ENCODE measurements at places on chromosomes 2 and 18.

GRCh38 chr18:28004606-28005005 lies 172.3 kb downstream of the CDH2 start:
- DNase-seq: no peak

GRCh38 chr2:8000870-8001269 lies 681.0 kb upstream of the ID2 start:
- no peak for DNase-seq

DNA sequence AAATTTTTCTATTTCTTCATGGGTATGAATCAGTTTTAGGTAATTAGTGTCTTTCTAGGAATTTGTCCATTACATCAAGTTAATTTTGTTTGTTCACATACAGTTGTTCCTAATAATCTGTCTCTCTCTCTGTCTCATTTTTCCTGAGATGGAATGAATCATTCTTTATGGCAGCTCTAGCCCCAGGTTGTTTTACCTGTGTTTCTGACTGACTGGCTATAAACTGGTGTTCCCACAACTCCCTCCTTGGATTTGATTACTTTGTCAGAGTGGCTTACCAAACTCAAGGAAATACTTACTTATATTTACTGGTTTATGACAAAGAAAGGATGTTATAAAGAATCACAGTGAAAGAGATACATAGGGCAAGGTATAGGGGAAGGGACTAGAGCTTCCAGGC lies 15.1 kb downstream of the ADNP2 start:
- DNase-seq: no peak

GRCh38 chr2:237446338-237446665 lies 32.3 kb upstream of the COL6A3 start:
- no peak for DNase-seq

GRCh38 chr18:31632356-31632755 lies 40.7 kb downstream of the TTR start:
- no peak for DNase-seq

DNA sequence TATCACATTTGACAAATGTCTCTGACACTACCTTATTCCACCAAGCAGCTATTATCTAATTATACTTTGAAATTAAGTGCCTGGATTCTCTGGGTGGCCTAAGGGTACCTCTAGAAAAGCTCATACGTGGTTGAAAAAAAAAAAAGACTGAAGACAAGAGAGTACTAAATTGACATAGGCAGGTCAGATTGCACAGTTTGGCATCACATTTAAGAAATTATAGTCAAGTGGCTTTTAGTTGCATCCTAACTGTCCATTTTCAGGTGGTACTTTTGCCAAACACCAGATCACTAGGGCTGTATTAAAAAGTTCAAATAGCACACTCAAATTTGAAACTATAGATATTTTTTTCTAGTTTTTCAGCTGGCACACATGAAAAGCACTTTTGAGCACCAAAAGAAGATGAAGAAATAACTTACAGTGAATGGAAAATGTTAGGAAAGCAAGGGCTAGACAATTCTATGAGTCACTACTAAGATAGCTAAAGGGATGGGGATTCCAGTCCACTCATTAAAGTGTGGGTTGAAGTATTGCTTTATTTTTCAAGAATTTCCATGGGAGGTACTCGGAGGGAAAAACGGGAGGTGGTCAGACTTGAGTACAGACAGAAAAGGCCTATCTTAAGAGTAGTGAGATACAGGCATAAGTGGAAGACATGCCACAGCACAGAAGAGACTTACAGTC lies 106.5 kb upstream of the COL5A2 start:
- DNase-seq: no peak

- DNase-seq: no peak
These were observed 42.3 kb downstream of the FSIP2 start for GRCh38 chr2:185780890-185781289.

DNA sequence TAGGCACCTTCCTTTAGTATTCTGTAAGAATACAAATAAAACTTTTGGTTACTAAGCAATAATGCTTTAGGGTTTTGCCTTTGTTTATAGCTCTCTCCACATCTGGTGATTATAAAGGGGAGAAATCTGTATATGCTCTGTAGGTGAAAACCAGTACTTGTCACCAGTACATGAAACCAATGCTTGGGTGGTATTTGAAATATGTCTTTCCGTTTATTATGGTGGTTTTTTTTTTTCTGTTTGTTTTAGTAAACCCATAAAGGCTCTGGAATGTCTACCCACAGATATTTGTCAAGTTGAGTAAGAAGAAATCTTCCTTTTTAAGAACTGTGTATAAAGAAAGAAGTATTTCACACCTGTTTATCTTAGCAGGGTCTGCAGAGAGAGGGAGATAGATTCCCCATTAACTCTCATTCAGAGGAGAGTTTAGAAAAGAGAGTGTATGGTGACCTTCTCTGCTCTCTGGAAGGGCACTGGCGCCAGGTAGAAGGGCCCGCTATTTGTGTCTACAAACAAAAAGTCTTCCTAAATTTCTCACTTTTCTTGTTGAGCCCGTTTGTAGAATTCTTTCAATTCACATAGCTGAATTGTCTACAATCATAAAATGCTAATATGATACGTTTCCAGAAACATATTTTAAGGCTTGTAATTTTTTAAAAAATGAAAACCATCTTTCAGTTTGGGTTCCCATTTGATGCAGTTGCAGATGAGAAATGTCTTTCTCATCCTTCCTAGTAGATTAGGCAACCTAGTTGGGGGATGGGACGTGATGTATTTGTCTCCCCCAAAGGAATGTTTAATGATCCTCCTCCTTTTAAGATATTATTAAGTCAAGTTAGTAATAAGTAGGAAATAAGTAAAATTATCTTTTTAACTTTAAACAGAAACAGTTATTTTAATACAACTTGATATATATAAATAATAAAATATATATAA lies 33.9 kb downstream of the MAP3K20 start:
- DNase-seq: no peak

DNA sequence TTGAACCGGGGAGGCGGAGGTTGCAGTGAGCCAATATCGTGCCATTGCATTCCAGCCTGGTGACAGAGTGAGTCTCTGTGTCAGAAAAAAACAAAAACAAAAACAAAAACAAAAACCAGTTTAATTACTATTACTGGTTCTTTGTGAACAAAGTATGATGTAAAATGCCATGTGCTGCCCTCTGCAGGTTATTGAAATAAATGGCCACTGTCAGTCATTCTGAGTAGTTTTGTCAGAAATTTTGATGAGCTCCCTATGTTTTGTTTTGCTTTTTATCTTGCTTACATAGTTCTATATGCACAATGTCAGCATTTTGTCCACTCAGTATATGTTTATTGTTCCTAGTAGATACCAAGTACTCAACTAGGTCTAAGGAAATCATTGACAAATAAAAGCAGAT lies 423.6 kb upstream of the CHST9 start:
- no peak for DNase-seq

DNA sequence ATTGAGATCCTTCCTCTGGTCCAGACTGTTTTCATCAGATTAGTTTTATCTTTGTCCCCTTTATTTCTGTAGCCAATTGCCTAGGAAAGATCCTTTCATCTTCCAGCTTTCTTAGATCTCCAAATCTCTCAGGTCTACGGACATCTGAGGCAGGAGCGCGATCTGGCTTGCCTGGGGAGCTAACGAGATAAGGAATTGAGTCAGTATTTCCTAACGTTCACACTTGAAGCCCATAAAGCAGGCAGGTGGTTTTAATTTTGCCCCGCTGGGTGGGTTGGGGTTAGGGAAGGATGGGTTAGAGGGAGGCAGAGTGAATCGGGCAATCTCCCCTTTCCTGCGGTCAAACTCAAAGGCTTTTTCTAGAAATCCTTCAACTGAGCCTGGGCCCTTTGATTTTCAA lies 727 bp upstream of the TTLL4 start:
- no peak for DNase-seq

GRCh38 chr2:60118061-60118460 lies 435.4 kb downstream of the BCL11A start:
- no peak for DNase-seq

DNA sequence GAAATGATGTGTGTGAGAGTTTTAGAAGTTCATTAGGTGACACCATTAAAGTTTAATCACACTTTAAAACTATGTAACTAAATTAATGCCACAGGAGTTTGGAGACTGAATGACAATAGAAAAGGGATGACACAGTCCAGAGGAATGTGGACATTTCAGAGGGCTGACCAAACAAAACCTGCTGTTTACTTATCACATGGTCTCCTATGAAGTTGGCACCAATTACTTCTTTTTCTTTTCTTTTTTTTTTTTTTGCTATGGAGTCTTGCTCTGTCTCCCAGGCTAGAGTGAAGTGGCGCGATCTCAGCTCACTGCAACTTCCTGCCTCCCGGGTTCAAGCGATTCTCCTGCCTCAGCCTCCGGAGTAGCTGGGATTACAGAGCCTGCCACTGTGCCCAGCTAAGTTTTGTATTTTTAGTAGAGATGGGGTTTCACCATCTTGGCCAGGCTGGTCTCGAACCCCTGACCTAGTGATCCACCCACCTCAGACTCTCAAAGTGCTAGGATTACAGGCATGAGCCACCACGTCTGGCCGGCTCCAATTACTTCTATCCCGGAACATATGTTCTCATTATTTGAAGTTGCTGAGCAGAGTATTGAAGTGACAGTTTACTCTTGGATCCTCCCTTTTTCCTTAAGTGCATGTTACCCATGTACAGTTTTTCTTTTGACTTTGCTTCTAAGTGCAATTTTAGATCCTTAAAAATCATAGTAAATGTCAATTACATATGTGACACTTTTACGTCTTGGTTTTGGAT lies 4.3 kb downstream of the AGPS start:
- DNase-seq: no peak

DNA sequence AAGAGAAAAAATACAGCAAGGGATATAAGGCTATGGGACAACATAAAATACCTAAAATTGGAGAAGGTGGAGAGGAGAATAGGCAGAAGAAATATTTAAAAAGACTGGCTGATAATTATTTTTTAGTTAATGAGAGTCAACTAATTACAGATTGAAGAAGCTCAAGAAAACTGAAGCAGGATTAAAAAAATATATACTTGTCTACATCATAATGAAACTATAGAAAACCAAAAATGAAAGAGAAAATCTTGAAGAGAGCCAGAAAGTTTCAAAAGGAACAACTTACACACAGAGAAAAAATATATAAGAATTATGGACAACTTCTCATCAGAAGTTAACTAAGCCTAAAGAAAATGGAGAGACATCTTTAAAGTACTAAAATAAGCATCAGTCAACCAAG lies 62.9 kb upstream of the APCDD1 start:
- DNase-seq: no peak

All from CD4-positive, alpha-beta T cell (primary cell).